GM23338 (cell line): ENCODE measurements at places on chromosomes 16 and 17. TPM values are rescaled to one million over a fixed set of nuclear protein-coding genes. Genes with fewer than 3 reads are reported as not detected.

Gene KRT24
- total RNA-seq: not detected in 2 replicates

Gene PRM3
- total RNA-seq: not detected in 2 replicates

Gene MBTD1
- total RNA-seq: 62.0 and 63.9 TPM in 2 replicates

Gene LHX1
- total RNA-seq: 0.52 and 0.58 TPM in 2 replicates

Gene ABCC11
- 0.12 TPM in 1 of 2 replicates, not detected in the other for total RNA-seq

Gene BORCS6
- total RNA-seq: 3.9 and 7.1 TPM in 2 replicates

Gene KRT39
- not detected in 2 replicates for total RNA-seq

Gene KCNJ2
- total RNA-seq: 1.6 and 4.4 TPM in 2 replicates

Gene KRTAP16-1
- not detected in 2 replicates for total RNA-seq

Gene HLF
- total RNA-seq: 0.28 and 0.35 TPM in 2 replicates

Gene CTU2
- total RNA-seq: 15.4 and 22.3 TPM in 2 replicates

Gene ARHGAP23
- total RNA-seq: 116 and 150 TPM in 2 replicates

Gene CACNG5
- 2.7 and 3.3 TPM in 2 replicates for total RNA-seq
